ENCODE measurements at places on chromosomes 4 and X.
A peak's percentile ranks its signal among the peaks of the same experiment; 100 is the strongest.

- DNase-seq, result peak; percentile 46
Measured at GRCh38 chr4:67087897-67088296, 457.4 kb downstream of the CENPC start.

DNA sequence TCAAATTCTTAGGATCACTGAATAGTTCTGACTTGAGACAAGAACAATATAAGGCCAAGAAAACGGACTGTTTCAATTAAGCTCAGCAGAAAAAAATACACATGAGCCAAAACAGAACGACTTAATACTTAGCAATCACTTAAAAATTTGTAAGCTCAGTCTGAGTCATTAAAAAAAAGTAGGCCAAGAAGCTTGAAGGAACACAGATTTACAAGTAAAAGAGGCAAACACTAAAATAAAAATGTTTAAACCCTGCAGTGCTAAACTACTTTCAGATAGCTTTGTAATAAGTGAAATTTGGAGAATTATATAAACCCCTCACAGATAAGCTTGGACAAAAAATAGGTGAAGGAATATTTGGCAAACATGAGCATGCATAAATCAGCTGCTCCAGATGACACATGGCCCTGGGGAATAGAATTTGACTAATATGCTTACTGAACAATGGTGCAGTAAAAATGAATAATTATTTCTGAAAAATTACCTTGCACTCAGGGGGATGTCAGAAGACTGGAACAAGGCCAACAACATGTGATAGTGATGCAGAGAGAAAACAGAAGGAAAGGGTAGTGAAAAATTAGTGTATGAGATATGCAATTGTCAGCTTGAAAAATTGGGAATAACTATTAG lies 49.6 kb downstream of the LNX1 start:
- DNase-seq, result no peak

GRCh38 chrX:21838937-21839333 lies 482 bp upstream of the MBTPS2 start:
- DNase-seq, result no peak

DNA sequence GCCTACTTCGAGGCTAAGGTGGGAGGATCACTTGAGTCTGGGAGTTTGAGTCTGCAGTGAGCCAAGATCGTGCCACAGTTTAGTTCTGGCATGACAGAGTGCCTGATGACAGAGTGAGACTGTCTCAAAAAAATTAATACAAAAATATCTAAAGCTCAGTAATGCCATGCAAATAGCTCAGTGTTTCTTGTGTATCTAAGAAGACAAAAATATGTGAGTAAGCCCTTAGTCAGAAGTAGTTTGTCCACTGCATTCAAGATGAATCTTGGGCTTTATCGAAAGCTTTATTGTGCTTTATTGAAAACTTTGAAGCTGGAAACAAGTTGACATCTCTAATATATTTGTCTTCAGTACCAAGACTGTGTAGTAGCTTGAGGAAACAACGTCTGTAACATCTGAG lies 115.9 kb downstream of the GPAT3 start:
- no peak for DNase-seq

DNA sequence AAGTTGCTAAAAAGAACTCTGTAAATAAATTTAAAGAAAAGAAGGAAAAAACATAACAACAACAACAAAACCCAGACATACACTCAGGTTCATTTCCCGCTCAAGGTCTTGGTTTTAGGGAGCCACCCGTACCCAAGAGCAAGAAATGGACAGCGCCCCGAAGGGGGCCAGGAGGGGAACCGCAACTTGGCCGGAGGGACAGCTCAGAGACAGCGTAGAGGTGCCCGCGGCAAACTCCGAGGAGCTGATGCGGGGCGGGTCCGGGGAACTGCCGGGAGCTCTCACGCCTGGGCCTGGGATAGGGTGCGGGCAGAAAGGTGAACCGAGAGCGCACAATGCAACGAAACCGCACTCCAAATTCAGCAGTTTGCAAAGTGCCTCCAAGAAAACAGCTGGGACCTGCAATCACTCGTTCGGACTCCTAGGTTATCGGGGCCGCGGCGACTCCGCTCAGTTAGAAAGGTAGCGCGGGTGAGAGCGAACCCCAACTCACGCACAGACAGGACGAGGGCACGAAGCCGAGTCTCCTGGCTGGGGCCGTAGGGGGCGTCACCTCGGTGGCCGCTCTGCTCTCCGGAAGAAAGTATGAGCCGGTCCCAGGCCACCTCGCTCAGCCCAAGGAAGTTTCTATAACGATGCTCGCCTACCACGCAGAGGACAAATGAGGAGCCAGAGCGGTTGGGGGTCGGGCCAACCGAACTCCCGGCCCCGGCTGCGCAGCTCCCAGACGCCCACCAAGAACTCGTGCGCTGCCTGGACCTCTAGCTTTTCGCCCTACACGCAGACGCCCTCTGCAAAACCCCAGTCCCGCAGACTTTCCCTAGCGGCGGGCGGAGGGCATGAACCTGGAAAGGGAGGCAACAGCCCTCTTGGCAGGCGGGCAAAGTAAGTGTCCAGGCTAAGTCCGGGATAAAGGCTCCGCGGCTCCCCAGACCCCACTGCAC lies 1.4 kb downstream of the NDNF start:
- peak; percentile 31 for DNase-seq

Data from activated CD4-positive, alpha-beta T cell treated with anti-CD3 and anti-CD28 coated beads, Interleukin-10, Interleukin-2, amounts not matched to agents 100 ng/mL and 50 ng/mL, durations not matched to agents 16 hours and 8 hours (primary cell).